ENCODE measurements at places on chromosomes 11 and 22.

DNA sequence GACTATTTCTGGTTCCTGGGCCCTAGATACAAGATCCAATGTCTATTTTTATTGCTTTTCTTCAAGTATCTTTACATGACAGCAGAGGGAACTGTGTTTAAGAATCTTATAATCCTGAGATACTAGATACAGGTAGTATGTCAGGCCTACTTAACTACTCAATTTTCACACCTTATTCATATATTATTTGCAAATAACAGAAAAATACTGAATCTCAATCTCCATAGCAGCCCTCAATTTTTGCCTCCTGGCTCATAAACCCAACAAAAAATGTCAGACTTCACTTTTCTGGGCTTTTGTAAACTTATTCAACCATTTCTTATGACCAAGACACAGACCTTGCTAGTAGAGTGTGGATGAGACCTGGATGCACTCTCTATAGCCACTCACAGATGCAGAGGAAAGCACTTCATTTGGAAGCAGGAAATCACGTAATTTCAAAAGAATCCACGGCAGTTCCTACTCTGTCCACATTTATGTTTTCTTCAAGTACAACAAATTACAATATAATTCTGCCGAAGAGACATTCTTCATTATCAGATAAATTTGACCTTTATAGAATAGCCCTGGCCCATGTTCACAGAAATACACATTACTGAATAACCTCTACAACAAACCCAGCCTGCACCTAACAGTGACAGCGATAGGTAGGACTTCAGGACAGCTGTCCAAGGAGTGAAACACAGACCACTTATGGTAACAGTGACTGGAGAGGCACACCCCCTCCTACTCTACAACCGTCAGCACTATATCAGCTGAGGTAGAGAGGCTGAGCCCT, 62.0 kb upstream of the YPEL1 start:
- no peak for DNase-seq

DNA sequence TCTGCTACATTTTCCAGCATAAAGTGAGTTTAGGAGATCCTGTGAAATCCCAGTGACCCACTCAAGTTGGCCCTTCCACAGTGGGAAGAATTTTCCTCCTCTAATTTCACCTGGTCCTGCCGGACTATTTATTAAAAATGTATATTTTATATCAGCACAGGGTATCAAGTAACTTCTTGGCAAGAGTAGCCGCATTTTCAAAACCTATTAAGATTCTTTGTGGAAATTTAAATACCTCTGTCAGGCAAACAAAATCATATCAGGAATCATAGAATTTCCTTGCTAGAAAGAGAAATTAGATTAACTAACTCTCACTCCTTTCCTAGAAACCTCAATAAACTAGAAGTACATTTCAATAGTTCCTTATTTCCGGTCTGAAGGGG, 9.7 kb downstream of the MN1 start:
- DNase-seq = no peak

DNA sequence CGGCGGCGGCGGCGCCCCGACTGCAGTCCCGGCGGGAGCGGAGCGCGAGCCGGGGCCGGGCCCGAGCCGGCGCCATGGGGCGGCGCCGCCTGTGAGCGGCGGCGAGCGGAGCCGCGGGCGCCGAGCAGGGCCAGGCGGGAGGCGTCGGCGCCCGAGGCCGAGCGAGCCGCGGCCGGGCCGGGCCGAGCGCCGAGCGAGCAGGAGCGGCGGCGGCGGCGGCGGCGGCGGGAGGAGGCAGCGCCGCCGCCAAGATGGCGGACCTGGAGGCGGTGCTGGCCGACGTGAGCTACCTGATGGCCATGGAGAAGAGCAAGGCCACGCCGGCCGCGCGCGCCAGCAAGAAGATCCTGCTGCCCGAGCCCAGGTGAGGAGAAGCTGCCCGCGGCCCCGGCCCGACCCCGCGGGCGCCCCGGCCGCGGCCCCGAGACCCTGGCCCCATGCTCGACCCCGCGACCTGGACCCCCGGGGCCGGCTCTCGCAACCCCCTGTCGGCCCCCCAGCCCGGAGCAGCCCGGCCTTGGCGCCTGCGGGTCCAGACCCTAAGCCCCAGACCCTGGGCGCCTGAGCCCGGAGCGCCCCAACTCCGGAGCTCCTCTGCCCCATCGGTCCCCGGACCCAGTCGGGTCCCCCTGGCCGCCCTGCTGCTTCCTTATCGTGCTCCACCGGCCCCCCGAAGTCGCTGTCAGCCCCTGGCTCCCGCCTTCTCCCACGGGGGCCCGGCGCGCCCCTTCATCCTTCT, at the start of gene GRK2:
TSS of gene GRK2 (plus strand) at position 25 of the 739 bp plus-strand sequence. CDS start at position 252, 227 bp downstream.
- no peak for DNase-seq

GRCh38 chr11:125517116-125517770, 21.2 kb upstream of the FEZ1 start:
- no peak for DNase-seq

DNA sequence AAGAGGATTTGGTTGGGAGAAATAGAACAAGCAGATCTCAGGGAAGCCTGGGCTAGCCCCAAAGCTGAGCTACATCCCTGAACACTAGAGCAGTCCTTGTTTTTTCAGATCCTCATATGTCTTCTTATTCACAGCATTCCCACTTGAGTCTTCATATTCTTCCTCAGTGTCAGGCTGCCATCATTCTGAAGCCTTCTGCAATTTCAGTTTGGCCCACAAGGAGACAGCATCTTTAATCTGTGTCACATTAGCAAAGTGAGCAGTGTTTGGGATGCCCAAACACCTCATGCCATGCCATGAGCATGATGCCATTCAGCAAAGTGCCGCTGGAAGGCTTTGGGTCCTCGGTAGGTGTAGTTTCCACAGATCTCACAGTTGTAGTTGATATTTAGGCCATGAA, 56.6 kb downstream of the SCN3B start:
- DNase-seq = no peak

DNA sequence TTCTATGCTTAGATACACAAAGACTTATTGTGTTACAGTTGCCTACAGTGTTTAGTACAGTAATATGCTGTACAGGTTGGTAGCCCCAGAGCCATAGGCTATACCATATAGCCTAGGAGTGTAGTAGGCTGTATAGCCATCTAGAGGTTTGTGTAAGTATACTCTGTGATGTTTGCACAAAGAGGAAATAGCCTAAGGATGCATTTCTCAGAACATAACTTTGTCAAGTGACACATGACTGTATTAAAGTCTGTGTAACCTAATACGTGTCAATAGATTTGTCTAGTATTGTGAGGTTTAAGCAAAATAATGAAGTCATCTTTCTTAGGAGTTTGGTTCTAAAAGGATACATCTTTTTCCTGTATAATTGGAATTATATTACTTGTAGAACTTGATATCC, 5.5 kb downstream of the ZC3H12C start:
- DNase-seq = no peak

DNA sequence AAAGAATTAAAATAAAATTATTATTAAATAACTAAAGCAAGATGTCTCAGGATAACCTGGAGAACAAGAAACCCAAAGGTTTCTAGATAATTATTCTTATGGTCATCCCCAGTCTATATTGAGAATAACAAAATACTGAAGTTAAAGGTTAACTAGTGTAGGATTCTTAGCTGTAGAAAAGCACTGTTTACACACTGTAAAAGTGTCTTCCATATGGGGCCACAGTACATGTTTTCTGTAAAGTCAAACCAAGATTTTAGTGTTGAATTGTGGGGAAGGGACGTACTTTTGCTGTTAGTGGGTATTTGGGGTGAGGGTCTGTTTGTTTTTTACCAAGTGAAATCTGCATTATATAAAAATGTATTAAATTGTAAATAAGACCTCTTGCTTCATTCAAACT, 47.5 kb upstream of the SOX6 start:
- no peak for DNase-seq
